ENCODE measurements at places on chromosomes 3 and 15.

DNA sequence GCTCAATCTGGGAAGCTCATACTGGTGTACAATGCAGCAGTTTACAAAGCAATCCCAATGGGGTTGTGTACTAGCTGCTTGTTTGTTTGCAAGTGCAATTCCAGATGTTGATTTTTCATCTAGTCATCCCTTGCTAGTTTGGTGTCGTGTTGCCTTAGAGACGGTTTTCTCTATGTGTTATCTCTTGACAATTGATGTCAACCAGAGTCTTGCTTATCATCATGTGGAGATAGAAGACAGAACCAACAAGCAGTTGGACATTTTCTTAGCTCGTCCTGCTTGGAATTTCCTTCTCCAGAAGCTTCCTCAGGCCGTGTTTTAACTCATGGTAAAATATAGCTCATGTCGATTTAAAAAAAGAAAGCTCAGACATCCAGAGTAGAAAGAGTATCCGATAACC, 262.0 kb upstream of the KCNH8 start:
- DNase-seq, result no peak

DNA sequence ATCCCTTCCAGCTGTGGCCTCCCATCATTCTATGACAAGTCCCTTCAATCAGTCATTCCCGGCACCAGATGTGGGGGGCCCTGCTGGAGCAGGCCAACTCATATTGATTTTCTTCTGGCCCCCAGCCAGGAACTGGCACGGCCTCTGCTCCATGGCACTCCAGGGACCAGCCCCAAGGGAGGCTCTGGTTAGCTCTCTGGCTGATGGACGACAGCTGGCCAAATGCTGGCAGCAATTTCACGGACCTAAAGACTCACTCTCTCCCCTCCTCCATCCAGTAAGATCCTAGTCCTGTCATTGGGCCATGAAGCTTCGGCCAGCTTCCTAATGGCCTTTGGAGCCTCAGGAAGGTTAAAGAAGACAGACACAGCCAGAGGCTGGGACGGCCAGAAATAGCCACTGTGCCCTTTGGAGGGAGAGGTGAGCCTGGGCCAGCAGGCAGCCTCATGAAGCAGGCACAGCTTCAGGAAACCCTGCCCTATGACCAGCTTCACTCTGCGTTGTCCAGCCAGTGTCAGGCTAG, 131.0 kb downstream of the MEX3B start:
- DNase-seq, result no peak

GRCh38 chr15:29337156-29337959, 67.7 kb upstream of the NSMCE3 start:
- DNase-seq, result no peak

DNA sequence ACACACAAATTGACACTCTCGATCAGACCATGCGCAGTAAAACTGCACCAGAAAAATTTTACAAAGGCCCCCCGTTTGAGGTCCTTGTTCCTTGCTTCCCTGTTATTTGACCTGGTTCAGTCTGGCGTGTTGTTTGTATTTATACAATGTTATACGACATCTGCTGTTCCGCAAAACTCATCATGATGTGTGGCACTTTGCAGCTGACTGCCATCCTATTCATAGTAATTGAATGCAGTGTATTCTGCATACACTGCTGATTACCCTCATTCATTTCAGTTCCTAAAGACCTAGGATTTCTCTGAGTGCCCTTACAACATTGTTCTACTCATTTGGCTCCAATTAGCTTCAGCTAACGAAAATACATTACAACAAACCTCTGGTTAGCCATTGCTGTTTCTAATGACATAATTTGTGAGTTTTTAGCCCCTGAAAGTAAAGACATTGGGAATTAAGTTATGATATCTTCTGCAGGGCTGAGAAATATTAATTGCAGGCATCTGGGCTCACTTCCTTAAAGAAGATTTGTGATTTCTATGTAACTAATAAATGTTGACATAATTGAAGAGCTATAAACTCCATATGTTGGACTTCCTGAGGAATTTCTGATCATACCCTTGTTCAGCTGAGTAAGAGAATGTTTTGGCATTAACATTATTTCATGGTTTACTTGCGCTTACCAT, 75.7 kb downstream of the C3orf38 start:
- no peak for DNase-seq

DNA sequence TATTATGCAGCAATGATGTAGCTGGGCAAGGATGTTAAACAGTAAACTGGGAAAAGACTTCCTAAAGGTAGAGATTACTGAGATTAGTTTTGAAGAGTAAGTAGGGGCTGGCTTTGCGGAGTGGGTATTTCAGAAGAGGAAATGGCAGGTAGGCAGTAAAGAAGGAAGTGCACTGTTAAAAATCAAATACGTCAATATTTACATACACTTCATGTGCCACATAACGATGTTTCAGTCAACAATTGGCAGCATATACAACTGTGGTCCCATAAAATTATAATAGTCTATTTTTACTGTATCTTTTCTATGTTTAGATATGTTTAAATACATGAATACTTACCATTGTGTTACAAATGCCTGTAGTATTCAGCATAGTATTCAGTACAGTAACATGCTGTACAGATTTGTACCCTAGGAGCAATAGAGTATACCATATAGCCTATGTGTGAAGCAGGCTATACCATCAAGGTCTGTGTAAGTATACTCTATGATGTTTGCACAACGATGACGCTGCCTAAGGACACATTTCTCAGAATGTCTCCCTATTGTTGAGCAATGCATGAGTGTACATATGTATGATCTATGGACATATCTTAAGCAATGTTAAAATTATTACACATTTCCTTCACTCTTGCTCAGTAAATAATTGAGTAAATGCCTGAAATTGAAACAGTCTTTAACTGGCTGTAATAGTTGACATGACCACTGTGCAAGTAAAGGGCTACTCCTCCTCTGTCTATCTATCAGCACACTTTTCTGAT, 196.7 kb downstream of the ISL2 start:
- no peak for DNase-seq
